Aorta (tissue), 5 donors: ENCODE measurements at places on chromosomes 7 and 10.

- no peak for DNase-seq
Measured at GRCh38 chr7:90766814-90767564, 170.9 kb downstream of the CDK14 start.

DNA sequence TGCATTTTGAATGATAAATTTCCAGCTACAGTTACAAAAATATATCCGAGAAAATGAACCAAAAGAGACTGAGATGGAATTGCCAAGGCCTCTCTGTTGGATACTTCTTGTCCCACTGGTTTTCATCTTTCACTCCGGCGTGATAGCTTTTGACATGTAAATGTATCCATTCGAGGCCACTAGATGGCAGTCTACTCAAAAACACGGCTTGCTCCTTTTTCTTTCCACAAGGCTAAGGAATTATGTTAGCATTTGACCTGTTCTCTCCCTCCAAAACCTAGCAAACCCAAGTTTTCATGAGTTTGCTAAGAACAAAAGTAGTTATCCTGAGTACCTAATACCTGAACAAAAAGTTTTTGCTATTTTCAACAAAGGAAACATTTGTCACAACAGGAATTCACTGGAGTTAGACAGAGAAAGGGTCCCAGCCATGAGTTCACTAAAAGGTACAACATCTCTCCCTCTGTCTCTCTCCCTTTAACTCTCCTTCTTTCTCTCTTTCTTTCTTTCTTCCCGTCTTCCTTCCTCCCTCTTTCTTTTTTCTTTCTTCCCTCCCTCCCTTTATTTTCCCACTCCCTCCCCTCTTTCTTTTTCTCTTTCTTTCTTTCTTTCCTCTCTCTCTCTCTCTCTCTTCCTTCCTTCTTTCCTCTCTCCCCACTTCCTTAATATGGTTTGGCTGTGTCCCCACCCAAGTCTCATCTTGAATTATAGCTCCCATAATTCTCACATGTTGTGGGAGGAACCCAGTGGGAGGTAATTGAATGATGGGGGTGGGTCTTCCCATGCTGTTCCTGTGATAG is 207.9 kb upstream of the MYO3A start:
- no peak for DNase-seq

GRCh38 chr10:44390585-44391072 is 5.7 kb upstream of the CXCL12 start:
- no peak for DNase-seq

GRCh38 chr7:3757059-3757458 is 456.0 kb downstream of the SDK1 start:
- no peak for DNase-seq

DNA sequence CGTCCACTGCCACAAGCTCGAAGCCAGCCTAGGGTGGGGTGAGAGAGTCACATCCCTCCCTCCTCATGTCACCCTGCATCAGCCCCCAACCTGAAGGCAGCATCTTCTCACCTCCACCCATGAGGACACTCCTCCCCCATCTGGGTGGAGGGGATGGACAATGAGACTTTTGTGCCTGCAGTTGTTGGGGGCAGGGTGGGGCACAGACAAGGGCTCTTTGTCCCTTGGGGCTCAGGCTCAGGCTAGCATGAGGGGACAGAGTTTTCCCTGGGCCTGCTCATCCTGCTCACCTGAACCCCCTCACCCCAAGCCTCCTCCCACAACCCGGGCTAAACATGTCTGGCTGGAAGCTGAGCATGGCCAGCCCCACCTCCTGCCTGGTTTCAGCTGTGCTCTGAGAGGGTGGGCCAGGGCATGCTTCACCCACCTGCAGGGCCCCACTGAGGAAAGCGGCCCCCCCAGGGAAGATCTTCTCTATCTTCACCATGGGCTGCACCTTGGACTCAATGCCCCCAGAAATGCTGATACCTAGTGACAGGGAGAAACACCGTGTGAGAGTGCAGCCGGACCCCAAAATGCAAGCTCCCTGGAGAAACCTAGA is 9.3 kb downstream of the LZTS2 start:
- DNase-seq: no peak

- no peak for DNase-seq
Measured at GRCh38 chr7:81499262-81500116, 270.4 kb downstream of the HGF start.

DNA sequence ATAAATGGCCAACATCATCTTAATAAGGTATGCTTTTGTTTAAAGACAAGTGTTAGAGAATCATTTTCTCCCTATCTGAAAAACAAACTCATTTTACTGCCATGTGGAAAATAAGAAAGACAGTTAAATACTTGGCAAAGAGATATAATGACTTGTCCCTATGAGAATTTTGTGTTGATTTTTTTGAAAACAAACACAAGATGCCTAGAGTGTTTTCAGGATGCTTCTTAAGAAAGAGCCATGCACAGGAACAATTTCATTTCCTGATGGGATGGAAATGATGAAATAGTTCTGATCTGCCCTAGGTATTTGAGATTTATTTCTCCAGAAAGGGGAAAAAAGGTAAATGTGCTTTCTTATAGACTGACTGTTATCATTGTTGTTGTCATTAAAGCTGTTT is 237.5 kb upstream of the GNAI1 start:
- DNase-seq: no peak

DNA sequence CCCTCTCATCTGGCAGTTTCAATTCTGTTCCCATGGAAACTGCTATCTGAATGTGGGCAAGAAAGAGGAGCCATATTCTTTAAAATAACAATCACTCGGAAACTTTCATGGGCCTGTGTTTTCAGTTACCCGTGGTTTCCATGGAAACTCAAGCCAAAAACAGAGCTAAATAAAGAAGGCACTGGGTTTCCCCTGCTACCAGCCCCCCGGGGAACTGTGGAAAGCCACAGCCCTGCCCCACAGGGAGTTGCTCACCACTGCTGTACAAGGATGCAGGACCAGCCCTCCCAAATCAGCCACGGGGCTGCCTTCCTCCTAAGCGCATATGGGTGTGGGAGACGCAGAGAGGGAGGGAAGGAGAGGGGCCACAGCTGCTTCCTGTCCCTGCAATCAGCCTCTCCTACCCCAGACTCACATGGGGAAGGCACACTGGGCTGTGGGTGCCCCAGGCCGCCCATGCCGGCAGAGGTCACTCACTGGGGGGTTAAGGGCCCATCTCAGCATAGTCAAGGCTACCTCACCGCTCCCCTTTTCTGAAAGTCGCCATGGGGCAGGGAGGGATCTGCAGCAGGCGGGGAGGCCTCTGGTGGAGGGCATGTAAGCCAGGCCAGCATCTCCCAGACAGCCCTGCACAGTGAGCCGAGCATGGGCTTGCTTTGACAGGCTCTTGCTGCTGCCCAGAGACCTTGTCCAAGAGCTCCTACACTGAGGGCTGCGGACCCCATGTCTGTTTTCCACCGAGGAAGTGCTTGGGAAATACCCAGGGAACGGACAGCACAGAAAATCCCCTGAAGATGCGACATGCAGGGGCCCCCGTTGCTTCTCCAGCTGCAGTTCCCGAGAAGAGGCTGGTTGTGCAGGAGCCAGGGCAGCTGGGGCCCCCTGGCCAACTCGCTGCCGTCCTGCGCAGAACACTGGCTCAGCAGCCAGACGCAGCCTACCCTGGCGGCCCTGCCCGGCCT is 157.3 kb upstream of the PPP2R2D start:
- no peak for DNase-seq

GRCh38 chr7:19403691-19404090 is 258.5 kb upstream of the FERD3L start:
- DNase-seq: no peak

- DNase-seq: no peak
Measured at GRCh38 chr7:50153148-50153547, 60.1 kb upstream of the ZPBP start.

DNA sequence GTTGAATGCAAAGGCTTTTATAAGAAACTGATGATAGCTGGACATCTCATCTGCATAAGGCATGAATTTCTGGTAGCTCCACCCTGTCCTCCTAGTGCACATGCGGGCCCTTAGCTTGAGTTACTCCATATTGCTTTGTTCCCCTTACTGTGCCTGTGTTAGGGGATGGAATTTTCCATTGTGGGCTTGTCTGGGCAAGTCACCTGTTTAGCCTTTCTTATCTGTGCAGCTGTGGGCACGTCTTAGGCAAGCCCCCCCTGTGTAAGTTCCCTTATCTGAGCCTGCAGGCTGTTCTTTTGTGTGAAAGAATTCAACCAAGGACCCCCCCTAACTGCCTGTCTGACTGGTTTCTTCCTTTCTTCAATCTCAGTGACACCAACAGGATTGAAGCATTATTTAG is 14.5 kb upstream of the CROT start:
- DNase-seq: no peak

- no peak for DNase-seq
Measured at GRCh38 chr7:117623606-117624005, 143.8 kb downstream of the CFTR start.

- peak; percentile 30 for DNase-seq
Measured at GRCh38 chr10:43040482-43041256, 36.2 kb upstream of the RET start.

DNA sequence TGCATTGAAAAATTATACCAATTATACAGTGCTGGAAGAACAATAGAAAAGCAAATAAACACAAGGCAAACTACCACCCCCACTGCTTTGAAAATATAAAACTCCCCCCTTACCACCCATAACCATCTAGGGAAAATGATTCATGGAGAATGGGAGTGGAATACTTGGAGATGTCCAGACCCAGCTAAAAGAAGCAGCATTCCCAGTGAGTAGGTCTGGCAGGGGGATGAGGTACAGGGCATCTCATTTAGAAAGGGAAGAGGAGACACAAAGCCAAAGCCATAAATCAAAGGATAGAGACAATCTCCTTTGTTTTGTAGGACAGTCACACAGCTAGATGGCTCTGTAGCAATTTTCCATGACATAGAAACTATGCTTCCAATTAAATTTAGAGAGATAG is 36.0 kb upstream of the DGKI start:
- DNase-seq: no peak

DNA sequence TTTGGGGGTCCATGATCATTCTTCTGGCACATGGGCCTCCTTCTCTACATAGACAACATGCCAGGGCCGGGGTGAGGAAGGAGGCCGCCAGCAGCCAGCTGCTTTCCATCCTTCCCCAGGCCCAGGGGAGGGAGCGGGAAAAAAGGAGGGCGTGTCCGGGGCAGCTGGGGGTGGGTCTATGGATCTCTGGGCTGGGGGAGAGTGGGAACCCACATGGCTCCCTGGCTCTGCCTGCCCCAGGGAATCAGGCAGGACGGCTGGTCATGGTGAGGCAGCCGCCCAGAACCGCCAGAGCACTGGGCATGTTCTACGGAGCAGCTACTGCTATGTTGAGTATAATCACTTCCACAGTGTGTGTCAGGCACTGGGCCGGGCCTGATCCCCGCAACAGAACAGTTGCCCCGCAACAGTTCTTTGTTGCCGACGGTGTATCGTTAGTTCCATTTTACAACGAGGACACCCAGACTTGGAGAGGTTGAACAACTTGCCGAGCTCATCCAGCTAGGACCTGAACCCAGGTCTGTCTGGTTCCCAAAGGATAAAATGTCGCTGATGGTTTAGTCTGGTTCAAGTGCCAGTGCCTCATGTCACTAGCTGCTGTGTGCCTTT is 6.4 kb upstream of the IRF5 start:
- no peak for DNase-seq
